ENCODE measurements at places on chromosomes 6 and 20.

GRCh38 chr20:53613748-53614147 is 20.1 kb upstream of the ZNF217 start:
- DNase-seq = no peak

DNA sequence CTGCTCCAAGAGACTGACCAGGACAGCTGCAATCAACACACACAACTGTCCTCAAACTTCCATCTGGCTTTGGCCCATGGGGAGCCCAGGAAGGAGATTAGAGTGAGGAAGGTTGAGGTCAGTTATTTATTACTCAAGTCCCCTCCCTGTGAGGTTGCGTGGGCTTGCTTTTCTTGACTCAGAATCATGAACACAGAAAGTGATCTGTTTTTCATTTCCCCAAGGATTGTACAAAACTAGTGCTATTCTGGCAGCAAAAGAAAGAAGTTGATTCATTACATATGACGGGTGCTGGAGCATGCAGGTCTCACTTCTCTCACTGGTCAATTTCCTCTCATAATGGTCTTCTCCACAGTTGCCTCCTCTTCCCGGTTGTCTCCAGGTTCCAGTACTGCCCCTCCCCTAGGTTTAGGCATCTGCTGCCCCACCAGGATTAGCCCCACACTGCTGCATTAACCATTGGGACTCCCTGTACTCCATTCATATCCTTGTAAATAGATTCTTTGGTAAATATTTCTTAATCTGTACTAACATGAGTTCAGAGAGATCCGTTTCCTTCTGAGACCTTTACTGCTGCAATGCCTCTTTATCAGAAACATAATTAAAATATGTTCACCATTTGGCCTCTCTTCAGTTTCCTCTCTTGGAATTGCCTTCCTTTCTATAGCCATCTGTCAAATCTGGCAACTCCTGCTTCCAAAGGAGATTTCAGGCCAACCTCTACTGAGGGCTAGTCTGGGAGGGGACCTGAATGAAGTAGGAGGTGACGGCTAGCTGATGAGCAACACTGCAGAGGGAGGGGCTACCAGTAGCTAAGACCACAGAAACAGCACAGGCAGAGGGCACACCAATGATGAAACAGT is 888.8 kb downstream of the QKI start:
- no peak for DNase-seq

- no peak for DNase-seq
Measured at GRCh38 chr6:89777455-89777854, 42.1 kb downstream of the MDN1 start.

GRCh38 chr6:138541823-138542481 is 42.7 kb upstream of the NHSL1 start:
- DNase-seq = no peak

DNA sequence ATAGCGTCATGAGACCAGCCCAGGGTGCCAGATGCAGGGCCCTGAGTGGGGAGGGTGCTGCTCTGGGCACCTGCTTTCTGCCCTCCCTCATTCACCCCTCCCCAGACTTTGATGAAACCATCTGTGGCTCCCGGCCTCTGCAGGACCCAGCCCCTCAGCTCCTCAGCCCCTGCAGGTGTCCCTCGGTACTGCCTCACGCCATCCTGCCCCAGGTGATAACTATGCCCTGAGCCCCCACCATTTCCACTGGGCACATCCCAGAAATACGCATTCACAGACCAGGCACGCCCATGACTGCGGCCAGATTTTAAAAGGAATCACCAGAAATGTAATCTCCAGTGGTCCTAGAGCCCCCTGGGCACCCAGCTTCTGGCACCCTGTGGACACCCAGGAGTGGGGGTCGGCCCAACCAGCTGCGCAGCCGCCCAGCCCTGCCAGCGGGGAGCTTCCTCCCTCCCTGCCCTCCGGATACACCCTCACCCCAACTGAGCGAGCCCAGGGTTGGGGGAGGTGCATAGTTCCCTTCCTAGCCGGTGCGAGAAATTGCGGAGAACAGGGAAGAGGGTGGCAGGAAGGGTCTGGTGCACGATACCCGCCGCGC is 615 bp upstream of the NTSR1 start:
- no peak for DNase-seq

- no peak for DNase-seq
Measured at GRCh38 chr20:62625516-62625915, 16.8 kb upstream of the SLCO4A1 start.

- DNase-seq = no peak
Measured at GRCh38 chr6:24927985-24928745, 7.6 kb downstream of the RIPOR2 start.

DNA sequence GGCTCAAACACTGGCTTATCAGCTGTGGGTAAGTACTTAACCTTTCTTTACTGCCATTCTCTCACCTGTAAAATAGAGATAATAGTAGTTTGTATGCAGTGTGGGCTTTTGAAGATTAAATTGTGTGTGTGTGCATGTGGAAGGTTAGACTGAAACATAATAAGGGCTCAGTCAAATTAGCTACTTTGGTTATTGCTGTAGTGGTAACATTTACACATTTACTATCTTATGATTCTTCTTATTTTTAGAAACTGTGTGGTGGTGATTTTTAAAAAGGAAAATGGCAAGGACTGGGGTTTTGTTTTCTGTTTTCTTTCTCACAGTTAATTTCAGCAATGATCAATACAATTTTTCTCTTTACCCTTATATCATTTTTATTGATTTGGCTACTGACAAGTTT is 206.9 kb downstream of the NKAIN2 start:
- DNase-seq = no peak

GRCh38 chr6:75931011-75931680 is 141.3 kb downstream of the IMPG1 start:
- no peak for DNase-seq

GRCh38 chr6:54722328-54722727 is 124.2 kb upstream of the FAM83B start:
- DNase-seq = no peak

DNA sequence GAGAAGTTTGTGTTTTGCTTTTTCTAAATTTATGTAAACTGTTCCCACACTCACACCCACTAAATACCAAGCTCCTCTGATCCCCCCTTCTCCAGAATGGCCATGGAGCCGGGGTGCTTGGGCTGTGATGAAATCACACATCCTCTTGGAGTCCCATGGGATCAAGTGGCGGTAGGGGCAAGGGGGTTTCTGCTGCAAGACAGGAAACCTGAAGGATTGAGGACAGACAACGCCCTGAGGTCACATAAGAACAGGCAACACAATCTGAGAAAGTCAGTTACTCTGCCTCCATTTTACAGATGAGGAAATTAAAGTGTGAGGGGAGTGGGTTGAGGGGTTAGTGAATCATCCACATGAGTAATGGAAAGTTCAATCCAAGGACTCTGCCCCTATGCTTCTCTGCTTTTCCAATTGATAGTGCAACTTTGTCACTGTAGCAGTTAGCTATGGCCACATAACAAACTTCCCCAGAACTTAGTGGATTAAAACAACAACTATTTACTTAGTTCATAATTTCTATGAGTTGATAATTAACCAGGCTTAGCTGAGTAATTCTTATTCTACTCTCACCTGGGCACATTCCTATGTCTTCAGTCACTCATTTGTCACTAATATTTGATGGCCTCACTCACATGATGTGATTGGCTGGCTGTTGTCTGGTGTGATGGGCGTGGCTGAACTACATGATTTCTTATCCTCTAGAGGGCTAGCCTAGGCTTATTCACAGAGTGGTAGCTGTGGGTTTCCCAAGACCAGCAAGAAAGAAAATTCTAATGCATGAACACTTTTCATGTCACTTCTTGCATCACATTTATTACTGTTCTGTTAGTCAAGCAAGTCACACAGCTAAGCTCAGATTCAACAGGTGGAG is 311.1 kb upstream of the RNF24 start:
- DNase-seq = no peak

DNA sequence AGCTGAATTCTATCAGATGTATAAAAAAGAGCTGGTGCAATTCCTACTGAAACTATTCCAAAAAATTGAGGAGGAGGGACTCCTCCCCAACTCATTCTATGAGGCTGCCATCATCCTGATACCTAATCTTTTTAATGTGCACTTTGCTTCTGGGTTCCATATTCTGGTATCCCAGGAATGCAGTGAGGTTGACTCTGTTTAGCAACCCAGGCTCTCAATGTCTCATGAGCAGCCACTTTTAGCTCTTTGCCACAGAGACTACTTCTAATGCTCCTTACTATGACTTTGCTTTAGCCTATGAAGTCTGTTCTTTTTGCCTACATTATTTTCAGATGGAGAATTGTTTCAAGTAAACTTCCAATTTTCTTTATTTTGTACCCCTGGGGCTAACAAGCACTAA is 185.5 kb upstream of the NRSN1 start:
- DNase-seq = no peak

- no peak for DNase-seq
Measured at GRCh38 chr6:26474439-26474881, 16.7 kb downstream of the BTN2A1 start.

Data from GM12878 (cell line).